ENCODE measurements at places on chromosomes 3 and 15.

- DNase-seq: peak; percentile 18
These were observed 569.0 kb downstream of the TUSC7 start for GRCh38 chr3:117278424-117279190.

DNA sequence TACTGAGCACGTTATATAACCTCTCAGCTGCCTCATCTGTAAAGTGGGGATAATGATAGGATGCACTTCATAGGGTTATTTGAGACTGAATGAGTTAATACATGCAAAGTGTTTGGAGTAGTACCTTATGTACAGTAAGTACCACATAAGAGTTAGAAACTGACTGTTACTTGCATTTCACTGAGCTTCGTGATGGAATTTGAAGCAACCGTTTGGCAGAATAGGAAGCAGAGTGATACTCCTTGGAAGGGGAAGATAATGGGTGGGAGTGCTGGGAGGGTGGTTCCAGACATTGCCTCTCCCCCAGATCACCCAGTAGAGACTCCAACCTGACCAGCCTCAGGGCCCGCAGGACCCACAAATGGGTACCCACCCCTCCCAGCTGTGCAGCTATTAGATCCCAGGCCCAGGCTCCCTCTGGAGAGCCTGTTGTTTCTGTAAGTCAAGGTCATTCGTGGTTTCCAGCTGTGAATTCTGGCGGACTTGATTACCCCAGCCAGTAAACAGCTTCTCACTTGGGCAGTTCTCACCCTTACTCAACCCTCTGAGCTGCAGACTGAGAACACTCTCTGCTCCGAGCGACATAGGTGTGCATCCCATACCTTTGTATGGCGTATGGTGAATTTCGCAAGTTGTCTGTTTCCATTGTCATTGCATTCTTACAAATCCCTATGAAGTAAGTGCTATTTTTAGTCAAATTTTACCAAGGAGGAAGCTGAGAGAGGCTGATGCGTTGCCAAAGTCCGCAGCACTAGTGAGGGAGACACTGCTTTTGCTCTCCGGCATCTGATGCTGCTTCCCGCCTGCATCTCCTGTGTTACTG is 11.1 kb downstream of the ALPK3 start:
- DNase-seq: no peak

DNA sequence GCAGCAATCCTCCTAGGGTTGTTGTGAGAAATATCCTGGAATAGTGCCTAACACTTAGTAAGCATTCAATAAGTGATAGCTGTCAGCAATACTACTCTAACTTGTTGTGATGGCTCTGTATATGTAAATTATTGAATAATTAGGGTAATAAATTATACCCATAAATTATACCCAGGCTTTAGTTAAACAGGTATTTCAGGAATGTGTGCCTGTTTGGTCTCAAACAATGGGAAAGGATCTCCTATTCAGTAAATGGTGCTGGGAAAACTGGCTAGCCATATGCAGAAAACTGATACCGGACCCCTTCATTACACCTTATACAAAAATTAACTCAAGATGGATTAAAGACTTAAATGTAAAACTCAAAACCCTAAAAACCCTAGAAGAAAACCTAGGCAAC is 14.8 kb upstream of the ARNT2 start:
- DNase-seq: no peak

DNA sequence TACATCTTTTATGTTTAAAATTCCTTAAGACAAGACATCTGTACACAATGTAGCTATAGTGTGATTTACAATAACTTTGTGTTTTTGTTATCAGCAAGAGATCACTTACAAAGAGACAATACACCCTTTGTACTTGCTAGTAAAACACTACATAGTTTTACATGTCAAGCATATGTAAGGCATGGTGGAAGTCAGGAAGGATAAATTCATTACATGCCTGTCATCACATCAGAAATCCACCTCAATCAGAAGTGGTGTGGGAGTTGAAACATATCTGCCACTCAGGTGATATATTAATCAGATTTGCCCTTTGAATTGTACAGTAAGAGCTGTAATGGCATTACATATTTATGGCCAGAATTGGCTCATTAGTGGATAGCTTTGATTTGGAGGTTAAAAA is 95.5 kb downstream of the MBNL1 start:
- no peak for DNase-seq
